ENCODE measurements at places on chromosomes 11 and 22. TPM values are rescaled to one million over a fixed set of nuclear protein-coding genes. Genes with fewer than 3 reads are reported as not detected.

PPP1R14B gene
- total RNA-seq = 208 TPM

MAPK1 gene
- total RNA-seq = 64.1 TPM

GTSE1 gene
- total RNA-seq = 28.0 TPM

KRTAP5-9 gene
- not detected for total RNA-seq

AP1B1 gene
- total RNA-seq = 26.9 TPM

MS4A15 gene
- total RNA-seq = not detected

CYP2D6 gene
- total RNA-seq = 0.32 TPM
